ENCODE measurements at places on chromosomes 4 and X. TPM values are rescaled to one million over a fixed set of nuclear protein-coding genes. Genes with fewer than 3 reads are reported as not detected.

DNA sequence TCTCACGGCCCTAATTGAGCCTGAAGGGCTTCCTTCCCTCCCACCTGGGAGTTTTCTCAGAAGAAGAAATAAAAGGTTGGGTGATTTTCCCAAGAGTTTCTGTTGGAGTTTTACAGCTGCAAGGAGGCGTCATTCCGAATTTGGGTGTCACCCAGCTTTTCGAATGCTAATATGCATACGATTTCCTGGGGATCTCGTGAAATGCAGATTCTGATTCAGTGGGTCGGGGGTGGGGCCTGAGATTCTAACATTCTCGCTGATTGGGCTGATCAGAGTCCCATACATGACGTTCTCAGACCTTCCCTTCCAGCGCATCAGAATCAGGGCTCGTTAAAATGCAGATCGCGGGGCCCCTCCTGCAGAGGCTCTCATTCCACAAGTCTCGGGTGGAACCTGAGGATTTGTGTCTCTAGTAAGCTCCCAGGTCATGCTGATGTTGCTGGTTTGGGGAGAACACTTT, 125.8 kb upstream of the STX18 start:
- DNase-seq: no peak

The TSC22D3 gene
- total RNA-seq: 86.6 TPM

- no peak for DNase-seq
Measured at GRCh38 chr4:118974758-118975157, 86.1 kb downstream of the SYNPO2 start.

GRCh38 chrX:115324194-115324593, 34.7 kb downstream of the LUZP4 start:
- no peak for DNase-seq

- no peak for DNase-seq
Measured at GRCh38 chr4:26573389-26573794, 10.5 kb upstream of the TBC1D19 start.

DNA sequence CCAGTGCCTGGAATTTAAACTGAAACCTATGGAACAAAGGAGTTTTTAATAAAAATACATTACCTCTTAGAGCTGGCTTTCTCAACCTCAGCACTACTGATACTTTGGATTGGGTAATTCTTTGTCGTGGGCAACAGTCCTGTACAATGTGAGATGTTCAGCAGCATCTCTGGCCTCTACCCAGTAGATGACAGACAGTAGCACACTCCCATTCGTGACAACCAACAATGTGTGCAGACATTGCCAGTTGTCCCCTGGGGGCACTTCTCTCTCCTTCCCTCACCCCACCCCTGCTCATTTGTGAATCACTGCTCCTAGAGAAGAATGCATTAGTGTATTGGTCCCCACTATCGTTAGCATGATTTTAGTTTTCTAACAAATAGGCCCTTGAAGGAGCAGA, 16.2 kb downstream of the GPAT3 start:
- no peak for DNase-seq

The FAM47E gene
- 6.3 TPM for total RNA-seq

The HPGDS gene
- total RNA-seq: 2.9 TPM

DNA sequence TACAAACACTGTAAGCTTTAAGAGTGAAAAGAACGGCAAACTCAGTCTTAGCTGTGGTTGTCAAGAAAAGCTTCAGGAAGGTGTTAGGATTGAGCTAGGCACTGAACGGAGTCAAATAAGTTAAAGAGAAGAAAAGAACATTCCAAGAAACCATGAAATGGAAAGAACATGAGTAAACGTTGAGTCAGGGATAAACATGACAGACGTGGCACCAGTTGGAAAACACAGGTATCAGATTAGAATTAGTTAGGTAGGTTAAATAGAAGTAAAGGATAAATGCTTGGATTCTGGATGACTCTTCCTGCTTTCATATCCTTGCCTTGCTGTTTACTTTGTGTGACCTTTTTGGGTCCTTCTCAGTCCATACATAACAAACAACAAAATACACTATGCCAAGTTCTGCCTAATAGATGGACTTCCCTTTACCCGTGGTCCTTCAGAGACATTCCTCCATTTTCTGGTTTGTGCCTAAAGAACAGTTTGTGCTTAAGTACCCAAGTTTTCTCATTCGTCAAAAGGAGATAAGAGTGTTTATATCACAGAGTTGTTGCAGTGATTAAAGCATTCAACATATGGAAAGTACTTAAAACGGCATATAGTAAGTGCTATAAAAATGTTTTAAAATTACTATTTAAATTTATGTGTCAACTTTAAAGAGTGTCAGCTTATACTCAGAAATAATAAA, 446.9 kb downstream of the TMA16 start:
- DNase-seq: no peak

- DNase-seq: no peak
Measured at GRCh38 chrX:15816886-15817285, 26.6 kb downstream of the ZRSR2 start.

The PABPC5 gene
- total RNA-seq: 0.09 TPM

GRCh38 chrX:19955306-19955705, 35.6 kb downstream of the BCLAF3 start:
- no peak for DNase-seq

DNA sequence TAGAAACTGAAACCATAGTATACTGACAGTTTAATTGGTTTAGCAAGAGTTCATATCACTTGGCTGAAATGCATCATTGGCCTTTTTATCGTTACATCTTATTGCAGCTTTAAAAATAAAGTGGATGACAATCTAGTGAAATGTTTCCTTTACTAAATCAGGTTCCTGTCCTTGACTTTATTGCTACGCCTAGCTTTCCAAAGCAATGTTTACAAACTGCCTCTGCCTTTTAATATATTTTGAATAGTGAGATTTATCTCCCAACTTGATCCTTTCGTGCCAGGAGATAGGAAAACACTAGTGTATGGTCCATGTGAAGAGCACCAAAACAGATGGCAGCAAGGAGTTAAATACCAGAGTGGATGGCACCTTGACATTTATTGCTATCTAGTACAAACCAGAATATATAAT, 67.0 kb downstream of the GPC3 start:
- DNase-seq: no peak

GRCh38 chrX:68898598-68898997, 69.8 kb downstream of the EFNB1 start:
- DNase-seq: no peak

GRCh38 chr4:15585331-15585730, 69.8 kb downstream of the FBXL5 start:
- no peak for DNase-seq

- DNase-seq: no peak
Measured at GRCh38 chr4:26238426-26238777, 82.4 kb upstream of the RBPJ start.

DNA sequence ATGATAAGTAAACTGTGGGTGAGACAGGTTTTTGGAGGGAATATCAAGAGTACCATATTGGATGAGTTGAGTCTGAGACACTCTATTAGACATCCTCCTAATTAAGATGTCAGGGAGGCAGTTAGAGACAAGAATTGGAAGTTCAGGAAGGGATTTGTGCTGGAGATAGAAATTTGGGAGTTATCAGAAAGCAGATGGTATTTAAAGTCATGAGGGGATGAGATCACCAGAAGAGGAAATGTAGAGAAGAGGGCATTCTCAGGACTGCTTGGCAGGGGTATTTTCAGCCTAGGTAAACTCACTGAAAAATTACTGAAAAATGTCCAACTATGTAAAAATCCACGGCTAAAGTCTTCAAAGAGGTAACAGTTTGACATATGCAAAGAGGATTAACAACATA, 161.6 kb upstream of the PGRMC2 start:
- DNase-seq: no peak

GRCh38 chr4:122865425-122865824, 38.8 kb downstream of the FGF2 start:
- no peak for DNase-seq

The CSAG2 gene
- not detected for total RNA-seq

The PRICKLE3 gene
- 6.3 TPM for total RNA-seq

DNA sequence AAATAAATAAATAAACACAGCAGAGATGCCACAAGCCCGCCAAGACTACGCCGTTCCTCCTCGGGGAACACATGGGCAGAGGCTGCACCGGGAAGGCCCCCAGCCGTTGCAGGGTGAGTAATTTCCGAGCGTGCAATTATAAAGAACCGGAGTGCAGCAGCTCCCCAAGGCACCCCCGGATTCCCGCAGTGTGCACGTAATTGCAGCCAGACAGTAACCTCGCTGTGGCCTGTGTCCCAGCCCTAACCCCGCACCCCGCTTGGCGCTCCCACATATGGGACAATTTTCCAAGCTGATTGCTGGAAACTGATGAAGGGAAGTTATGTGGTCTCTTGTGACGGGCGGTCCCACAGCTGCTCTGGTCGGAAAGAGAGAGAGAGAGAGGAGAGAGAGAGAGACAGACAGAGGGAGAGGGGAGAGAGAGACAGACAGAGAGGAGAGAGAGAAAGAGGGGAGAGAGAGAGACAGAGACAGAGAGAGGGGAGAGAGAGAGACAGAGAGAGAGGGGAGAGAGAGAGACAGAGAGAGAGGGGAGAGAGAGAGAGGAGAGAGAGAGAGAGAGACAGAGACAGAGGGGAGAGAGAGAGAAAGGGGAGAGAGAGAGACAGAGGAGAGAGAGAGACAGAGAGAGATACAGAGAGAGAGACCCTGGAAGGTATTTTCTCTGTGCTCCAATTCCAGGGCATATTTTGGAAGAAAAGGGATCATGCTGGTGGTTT, 275.4 kb downstream of the SHOX start:
- no peak for DNase-seq

GRCh38 chrX:134683351-134684005, 25.2 kb upstream of the PLAC1 start:
- DNase-seq: no peak

DNA sequence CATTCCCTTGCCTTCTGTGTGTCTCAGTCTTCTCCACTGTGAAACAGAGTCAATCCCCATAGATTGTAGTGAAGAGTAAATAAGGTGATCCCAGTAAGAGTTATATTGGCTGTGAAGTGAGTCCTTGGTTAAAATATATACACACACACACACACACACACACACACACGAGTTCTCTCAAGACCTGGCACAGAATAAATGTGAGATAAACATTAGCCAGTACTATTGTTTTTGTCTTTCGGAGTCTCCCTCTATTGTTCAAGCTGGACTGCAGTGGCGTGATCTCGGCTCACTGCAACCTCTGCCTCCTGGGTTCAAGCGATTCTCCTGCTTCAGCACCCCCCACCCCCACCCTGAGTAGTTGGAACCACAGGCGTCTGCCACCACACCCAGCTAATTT, 44.8 kb upstream of the FAM156A start:
- no peak for DNase-seq

The KLHL34 gene
- total RNA-seq: 0.09 TPM

The HOPX gene
- 9.9 TPM for total RNA-seq

GRCh38 chr4:36772154-36772516, 472.4 kb upstream of the NWD2 start:
- DNase-seq: no peak

DNA sequence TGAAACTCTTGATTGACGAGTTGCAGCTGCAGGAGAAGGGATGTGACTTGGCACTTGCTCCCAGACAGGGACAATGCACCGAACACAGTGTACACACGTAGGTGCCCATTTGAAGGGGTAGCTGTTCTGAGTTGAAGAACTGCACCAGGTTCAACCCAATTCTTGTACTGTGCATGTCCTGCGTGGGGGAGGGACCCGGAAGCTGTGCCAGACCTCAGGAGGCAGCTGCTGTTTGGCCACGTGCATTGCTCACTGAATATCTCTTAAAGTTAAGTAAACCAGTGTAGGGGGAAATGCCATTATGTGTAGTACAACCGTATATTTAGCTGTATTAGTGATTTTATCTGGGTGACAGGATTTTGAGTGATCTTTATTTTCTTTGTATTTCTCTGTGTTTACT, 12.0 kb upstream of the RBBP7 start:
- DNase-seq: no peak

DNA sequence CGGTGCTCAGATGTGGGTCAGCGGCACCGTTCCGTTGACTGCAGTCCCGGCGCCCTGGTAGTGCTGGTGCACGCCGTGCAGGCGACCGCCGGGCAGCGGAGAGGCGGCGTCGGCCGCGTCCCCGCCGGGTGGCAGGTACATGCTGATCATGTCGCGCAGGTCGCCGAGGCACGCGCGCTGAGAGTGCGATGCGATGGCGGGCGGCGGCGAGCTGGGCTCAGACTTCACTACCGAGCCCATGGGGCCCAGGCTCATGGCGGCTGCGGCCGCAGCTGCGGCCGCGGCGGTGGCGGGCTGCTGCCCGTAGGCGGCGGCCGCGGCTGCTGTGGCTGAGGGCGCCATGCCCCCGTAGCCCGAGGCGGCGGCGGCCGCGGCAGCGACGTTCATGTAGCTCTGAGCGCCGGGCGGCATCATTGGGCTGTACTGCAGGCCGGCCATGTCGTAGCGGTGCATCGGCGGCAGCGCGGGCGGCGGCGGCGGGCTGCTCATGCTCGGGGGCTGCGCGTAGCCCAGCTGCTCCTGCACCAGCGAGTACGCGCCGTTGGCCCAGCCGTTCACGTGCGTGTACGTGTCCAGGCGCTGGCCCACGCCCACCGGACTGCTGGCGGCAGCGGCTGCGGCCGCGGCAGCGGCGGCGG, 1.0 kb downstream of the SOX3 start:
- no peak for DNase-seq

DNA sequence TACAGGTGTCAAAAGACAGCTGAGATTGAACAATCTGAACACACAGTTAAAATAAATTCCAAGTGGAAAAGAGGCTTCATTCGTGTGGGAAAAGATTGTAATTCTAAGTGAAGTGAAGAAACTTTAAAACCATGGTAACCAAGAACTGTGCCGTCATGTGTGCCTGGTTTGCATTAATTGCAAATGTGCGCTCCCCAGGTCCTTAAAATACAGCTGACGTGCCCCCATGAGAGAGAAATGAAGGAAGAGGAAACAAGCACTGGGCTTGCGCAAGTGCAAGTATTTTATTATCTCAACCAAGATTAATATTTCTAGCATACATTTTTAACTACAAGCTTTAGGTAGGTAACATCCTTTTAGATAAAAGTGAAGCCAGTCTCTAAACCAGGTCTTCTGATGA, 92.5 kb downstream of the PARM1 start:
- DNase-seq: no peak

DNA sequence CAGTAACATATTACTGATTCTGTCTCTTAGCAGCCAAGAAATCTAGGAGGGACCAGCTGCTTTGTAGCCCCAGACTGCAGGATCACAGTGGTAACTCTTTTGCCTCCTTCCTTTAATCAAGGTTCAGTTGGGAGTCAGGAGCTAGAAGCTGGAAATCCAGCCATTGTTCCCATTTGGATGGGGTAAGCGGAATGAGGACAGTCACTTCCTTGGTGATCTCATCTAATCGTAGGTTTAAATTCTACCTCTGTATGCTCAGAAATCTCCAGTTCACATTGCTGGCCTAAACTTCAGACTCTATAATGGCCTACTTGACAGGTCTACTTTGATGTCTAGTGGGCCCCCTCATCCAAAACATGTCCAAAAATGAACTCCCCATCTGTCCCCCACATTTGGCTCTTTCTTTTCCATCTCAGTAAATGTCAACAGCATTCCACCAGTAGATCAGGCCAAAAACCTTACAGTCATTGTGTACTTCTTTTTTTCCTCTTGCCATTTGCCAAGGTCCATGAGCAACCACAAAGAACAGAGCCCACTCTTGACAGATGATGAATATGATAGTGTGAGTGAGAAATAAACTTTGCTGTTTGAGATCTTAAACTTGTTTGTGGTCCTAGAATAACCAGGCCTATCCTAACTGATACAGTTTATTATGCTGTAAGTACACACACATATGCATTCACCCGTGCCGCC, 40.1 kb downstream of the WWC2 start:
- DNase-seq: no peak

GRCh38 chr4:61003301-61003700, 196.8 kb upstream of the ADGRL3 start:
- DNase-seq: no peak

The ATOH1 gene
- not detected for total RNA-seq

The FHIP1A gene
- total RNA-seq: 14.8 TPM
